ENCODE measurements at places on chromosomes 16 and 17. TPM values are rescaled to one million over a fixed set of nuclear protein-coding genes. Genes with fewer than 3 reads are reported as not detected.

Gene RNF112
- not detected for total RNA-seq

Gene GNGT2
- total RNA-seq, result 18.4 TPM

Gene OR4D2
- not detected for total RNA-seq

Gene TBC1D3
- total RNA-seq, result not detected

Gene NOTUM
- 1.5 TPM for total RNA-seq

Gene GALNS
- total RNA-seq, result 21.9 TPM

Gene NECAB2
- total RNA-seq, result not detected

Gene BAIAP3
- total RNA-seq, result 0.18 TPM

Gene FOXL1
- total RNA-seq, result 0.05 TPM

Gene GRB7
- 0.64 TPM for total RNA-seq

Gene BRIP1
- total RNA-seq, result 18.2 TPM

Data from activated T-helper 1 cell treated with anti-CD3 and anti-CD28 coated beads, Interleukin-12 subunit alpha, Interleukin-12 subunit beta, Interleukin-2, Interleukin-4 antibody, amounts not matched to agents 30 ng/mL and 10 ng/mL and 1 ng/mL, durations not matched to agents 14 hours and 24 hours and 36 hours (primary cell).